ENCODE measurements at places on chromosomes 12 and 14. TPM values are rescaled to one million over a fixed set of nuclear protein-coding genes. Genes with fewer than 3 reads are reported as not detected.

GRCh38 chr12:72658615-72659014, 386.4 kb downstream of the TRHDE start:
- H3K4me3 ChIP-seq, result no peak overlapping the region
- no peak for DNase-seq
- no peaks in the 10 kb centered on the region for H3K4me1 ChIP-seq
- no peaks in the 10 kb centered on the region for H3K36me3 ChIP-seq

GRCh38 chr12:92237762-92238523, 92.3 kb upstream of the BTG1 start:
- H3K27me3 ChIP-seq, result no peaks in the 10 kb centered on the region
- H3K4me1 ChIP-seq, result no peaks in the 10 kb centered on the region
- no peak overlapping the region for H3K4me3 ChIP-seq
- H3K36me3 ChIP-seq, result no peaks in the 10 kb centered on the region

DNA sequence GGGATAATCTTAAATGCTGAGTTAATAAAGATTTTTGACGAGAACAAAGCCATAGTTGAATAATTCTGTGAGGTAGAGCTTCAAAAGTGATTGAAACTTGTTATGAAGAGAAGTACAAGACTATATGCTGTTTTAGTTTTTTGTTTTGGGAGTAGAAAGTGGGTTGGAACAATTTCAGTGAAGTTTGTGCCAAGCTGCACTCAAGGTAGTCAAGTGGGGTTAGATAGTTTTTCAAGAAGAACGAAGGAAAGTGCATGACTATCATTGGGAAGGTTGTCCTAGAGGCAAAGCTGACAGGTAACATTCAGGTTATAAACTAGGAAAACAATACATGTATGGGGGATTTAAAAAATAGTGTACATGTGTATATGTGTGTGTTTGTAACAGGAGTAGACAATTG, 16.2 kb downstream of the FUT8 start:
- peaks cover 20% of the 10 kb centered on the region for H3K4me1 ChIP-seq
- no peaks in the 10 kb centered on the region for H3K27me3 ChIP-seq
- H3K4me3 ChIP-seq, result no peak overlapping the region
- peak; percentile 57 for DNase-seq

DNA sequence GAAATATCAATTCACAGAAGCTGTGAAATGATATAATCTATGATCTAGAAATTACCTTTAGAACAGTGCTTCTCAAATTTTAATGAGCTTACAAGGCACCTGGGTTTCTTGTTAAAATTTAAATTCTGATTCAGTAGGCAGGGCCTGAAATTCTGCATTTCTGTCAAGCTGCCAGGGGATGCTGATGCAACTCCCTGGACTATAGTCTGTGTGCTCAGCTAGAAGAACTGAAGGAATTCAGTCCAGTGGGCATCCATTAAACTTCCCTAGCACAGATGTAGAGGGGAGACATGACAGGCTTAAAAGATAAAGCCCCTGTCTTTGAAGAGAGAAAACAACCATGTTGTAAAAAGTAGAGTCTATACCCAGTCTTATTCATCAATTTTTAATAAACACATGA, 441.8 kb downstream of the TMTC2 start:
- H3K27me3 ChIP-seq, result no peaks in the 10 kb centered on the region
- no peak for DNase-seq
- H3K27ac ChIP-seq, result no peak overlapping the region
- H3K4me1 ChIP-seq, result no peaks in the 10 kb centered on the region
- no peaks in the 10 kb centered on the region for H3K36me3 ChIP-seq

GRCh38 chr14:68729556-68729955, 63.3 kb downstream of the ZFP36L1 start:
- no peak overlapping the region for H3K4me3 ChIP-seq
- no peaks in the 10 kb centered on the region for H3K36me3 ChIP-seq
- no peaks in the 10 kb centered on the region for H3K4me1 ChIP-seq
- no peak overlapping the region for H3K27ac ChIP-seq

Gene SLC15A4
- 40.4 TPM for total RNA-seq

Gene KRT79
- not detected for total RNA-seq

Gene PRORP
- 23.6 TPM for total RNA-seq

Gene LRRC43
- total RNA-seq, result 4.2 TPM

Gene TOMM20L
- not detected for total RNA-seq

Gene RNASE7
- not detected for total RNA-seq

All from thyroid gland (tissue), 4 donors.